GM19239 (cell line): ENCODE measurements at places on chromosomes 6 and 20.

GRCh38 chr6:28523241-28523622 is 2.4 kb upstream of the GPX5 start:
- no peak for DNase-seq

DNA sequence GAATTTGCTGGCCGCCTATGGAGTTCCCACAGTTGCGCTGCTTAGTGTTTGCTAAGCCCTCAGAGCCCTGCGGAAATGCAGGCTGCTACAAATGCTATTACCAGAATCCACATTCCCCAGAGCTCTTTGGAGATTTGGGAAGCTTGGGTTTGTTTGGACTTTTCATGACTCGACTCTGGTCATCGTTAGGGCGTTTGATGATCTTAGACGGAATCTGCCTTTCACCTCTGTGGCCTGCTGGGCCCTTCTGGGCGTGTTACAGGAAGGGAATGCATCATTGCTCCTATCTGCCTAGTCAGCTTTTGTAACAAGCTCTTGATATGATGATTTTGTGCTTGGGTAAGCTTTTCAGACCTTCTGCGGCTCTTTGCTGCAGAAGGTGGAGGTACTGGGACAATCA is 50.8 kb downstream of the EYA2 start:
- no peak for DNase-seq

DNA sequence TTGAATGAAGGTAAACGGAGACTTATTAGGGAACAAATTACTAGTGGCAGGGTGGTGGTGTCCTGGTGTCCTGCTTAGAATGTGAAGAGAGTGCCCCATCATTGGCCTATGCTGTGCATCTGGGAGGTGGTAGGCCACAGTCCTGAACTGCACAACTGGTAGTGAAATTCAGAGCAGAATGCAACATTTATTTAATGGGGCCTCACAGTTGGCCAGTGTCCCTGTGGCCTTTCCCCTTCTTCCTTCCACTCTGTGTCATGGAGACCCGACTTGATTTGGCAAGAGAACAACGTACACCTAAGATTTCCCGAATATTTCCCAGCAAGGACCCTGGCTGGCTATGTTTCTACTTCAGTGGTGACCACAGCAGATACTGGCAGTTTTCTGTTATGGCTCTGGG is 206.9 kb downstream of the LRFN2 start:
- DNase-seq, result no peak

- no peak for DNase-seq
These were observed 93.6 kb upstream of the CDYL start for GRCh38 chr6:4682431-4683097.

DNA sequence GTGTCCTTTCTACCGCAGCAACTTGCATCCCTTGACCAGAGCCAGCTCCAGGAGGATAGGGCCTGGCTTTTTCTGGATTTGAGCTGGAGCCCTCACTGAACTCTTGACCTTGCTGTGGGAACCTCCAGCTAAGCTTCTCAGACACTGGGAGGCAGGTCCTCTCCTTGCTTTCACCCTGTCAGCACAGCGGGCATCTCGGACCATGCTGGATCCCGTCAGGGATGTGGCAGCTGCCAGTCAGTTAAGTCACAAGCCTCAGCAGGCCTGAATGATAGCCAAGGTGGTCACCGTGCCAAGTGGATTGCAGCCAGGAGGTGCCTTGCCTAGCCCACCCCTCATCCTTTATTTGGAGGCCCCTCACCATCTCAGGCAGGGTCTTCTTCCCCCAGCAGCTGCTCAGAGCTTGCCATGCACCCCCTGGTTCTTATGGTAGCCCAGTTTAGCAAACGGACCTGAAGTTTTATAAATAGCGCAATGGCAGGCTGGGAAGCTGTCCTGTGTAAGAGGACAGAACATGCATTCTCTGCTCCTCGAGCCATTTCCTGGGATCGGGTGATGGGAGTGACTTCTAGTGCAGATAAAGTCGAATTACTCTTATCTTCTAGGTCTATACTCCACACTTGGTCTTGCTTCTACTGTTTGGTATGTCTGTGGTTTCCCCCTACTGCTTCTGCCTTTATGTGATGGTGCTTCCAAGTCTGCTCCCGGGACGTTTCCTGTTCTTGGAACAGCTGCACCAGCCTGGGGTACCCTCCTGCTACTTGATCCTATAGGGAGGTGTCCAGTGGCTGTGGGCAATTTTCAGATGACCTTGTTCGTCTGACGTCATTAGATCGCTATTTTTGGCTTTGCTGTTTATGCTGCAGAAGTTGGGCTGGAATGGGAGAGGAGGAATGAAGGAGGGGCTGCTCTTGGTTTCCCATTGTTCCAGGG is 7.1 kb upstream of the MYLK2 start:
- DNase-seq, result no peak

GRCh38 chr6:40042232-40042631 is 108.0 kb upstream of the MOCS1 start:
- DNase-seq, result no peak

DNA sequence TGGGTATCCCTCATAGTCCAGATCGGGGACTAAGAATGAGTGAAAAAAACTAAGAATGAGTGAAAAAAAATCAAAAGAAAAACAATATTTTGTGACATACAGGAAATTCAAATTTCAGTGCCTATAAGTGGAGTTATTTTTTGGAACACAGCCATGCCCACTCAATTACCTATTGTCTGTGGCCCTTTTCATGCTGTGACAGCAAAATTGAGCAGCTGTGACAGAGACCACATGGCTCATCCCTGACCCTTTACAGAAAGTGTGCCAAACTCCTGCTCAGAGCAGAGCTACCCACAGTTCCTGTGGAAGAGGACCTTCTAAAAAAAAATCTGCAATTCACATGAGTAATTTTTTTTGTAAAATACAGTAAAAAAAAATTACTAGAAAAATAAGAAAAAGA is 1.4 kb downstream of the NCR2 start:
- no peak for DNase-seq
